ENCODE measurements at places on chromosomes 2 and 18.

GRCh38 chr2:28480403-28481049, 15.3 kb upstream of the PLB1 start:
- no peak for DNase-seq

GRCh38 chr2:12642859-12643258, 73.9 kb upstream of the TRIB2 start:
- DNase-seq: no peak

GRCh38 chr18:576924-577323, 3.3 kb upstream of the CETN1 start:
- DNase-seq: no peak

GRCh38 chr2:135144343-135144742, 92.3 kb downstream of the RAB3GAP1 start:
- DNase-seq: no peak

- DNase-seq: no peak
These were observed 27.3 kb downstream of the NDUFA10 start for GRCh38 chr2:239997686-239998409.

- no peak for DNase-seq
These were observed 122.2 kb upstream of the ITGB6 start for GRCh38 chr2:160322320-160322719.

DNA sequence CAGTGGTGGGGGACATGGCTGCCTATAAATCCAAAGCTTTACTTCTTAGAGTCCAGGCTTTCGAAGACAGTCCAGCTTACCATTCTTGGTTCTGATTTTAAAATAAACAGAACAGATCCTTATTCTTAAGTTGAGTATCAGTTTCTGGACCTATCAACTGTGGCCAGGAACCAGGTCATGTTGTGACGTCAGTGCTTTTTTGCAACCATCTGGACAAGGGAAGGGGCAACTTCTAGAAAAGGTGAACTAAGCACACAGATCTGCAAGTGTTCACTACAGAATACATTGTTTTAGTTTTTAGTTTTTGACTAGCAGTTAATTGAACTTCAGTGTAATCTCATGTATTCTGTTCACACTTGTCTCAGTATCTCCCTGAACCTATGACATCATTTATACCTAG, 326.0 kb upstream of the MGAT5 start:
- no peak for DNase-seq

DNA sequence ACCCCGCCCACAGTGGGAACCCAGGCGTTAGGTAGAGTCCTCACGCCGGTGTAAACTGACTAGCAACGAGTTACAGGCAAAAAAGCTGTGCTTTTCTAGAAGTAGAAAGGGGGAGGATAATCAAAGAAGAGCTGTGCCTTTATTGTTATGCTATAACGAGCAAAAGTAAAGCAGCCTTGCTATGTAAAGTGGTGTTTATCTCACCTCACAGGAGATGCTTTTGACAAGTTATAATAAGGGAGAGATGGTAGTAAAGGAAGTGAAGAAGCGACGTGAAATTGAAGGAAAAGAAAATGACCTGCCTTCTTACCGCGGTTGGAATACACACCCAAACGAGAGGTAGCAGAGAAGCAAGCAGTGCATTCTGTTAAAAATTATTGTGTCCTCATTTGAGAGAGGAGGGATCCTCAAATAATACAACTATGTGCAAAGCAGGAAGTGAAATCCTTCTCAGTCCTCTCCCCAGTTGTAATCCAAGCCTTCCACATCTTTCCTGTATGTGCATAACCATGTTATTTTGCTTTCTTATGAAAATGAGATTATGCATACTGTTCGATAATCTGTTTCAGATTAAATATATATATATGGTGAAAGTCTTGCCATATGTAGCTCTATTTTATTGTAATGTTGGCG, 962 bp downstream of the TANK start:
- DNase-seq: no peak

Measured in trophoblast cell (in vitro differentiated cells and primary cell).